ENCODE measurements at places on chromosomes 5 and 9.

DNA sequence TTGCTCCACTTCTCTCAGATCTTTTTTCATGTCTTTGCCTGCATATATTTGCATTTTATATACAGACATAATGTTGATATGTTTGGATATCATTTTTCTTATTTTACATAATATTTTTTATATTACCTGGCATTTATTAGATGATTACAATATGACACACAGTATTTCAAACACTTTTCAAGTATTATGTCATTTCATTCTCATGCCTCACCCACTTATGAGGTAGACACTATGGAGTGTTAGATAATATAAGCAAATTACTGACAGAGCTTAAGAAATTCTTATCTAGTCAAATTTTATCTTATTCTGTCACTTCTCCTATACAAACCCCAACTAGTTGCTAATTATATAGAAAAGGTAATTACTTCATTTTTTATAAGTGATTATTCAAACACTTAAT is 11.1 kb downstream of the LURAP1L start:
- DNase-seq, result no peak

DNA sequence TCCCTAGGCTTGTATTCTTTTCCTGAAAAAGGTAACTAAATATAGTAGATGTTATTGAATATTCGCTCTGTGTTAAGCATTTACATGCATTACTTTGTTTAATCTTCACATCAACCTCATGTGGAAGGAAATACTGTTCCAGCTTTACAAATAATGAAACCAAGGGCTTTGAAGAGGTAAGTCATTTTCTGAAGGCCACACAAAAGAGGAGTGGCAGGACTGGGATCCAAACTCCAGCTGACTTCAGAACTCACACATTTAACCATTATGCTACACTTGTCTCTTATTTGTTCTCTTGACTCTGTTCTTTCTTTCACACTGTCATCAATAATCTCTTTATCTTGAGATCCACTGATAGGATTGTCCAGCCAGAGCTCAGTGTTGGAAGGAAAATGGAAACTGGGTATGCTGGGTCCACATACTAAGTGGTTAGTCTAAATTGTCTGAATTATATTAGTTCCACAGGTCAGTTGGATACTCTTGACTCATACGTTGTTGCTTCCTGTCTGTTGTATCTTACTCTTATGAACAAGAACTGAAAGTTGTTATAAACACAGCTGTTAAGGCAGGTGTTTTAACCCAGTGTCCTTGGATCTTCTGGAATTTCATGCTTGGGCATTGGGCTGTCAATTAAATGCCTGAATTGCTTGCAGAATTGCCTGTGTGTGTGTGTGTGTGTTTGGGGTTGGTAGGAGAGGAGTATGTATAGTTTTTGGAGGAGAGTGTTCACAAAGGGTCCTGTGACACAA is 65.6 kb downstream of the TLE4 start:
- no peak for DNase-seq

DNA sequence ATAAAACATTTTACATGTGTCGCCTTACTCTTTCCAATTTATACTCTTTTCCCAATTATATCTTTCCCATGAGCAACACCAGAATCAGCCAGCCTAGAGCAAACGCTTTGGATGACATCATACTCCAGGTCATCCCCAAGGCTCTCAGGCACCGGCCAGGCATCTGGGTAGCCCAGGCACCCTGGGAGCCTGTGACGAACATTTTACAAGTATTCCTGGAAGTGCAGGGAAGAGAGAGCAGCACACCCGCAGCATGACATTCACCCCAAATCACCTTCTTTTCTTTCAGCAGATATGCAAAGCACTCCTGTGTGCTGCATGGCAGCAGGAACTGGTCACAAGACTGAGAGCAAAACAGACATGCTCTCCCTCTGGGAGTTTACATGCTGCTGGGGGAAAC is 75.7 kb upstream of the SMIM23 start:
- DNase-seq, result no peak

- peak; percentile 4 for DNase-seq
These were observed 696.9 kb upstream of the C9orf72 start for GRCh38 chr9:28270156-28270555.

- DNase-seq, result no peak
These were observed 17.1 kb upstream of the SPATA31E1 start for GRCh38 chr9:87865626-87866025.

DNA sequence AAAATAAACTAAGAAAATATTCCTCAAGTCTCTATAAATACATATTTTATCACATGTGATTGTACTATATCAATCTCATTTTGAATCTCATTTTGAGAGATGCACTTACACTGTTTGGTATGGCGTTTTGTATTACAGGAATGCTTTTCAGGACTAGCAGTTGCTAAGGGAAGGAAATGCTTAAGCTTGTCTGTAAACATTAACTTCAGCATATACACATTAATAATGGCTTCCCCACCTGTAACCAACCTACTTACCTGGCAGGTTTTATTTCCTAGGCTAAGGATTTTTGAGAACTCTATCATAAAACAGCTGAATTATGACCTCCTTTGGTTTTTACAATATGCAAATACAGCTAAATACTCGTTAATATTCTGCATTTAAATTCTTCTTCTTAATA is 141.0 kb upstream of the GRHPR start:
- no peak for DNase-seq

DNA sequence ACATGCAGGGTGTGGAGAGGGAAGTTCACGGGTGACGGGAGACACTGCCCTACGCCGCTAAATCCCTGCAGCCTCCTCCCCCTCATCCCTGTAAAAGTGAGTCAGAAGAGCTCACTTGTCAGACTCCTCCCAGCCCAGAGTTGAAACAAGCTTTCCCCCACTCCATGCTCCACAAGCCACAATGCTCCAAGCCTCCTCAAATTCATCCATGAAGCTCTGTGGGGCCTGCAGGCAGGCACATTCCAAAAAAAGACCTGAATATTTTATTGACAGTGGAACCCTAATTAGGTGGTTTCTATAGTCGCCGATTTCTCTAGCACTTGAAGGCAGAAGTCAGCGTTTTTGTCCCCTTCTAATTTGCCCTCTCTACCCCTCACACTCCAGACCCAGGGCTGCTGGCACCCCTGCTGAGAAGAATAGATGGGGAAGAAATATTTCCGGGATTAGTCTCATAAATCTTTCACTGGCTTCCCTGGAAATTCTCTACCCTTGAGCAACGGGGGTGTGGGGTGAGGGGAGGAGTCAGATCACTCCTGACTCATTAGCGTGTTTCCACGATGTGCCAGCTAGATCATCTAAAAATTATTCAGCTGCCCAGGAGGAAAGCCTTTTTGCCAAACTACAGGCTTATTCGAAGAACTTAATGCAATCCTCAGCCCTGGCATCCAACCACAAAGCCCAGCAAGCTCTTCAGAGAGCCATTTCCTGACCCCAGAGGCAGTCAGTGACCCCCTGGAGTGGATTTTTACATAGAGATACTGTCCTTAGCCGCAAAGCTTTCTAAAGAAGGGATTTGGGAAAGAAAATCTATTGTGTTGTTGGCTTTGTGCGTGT is 97.1 kb downstream of the ENC1 start:
- peak; percentile 96 for DNase-seq

DNA sequence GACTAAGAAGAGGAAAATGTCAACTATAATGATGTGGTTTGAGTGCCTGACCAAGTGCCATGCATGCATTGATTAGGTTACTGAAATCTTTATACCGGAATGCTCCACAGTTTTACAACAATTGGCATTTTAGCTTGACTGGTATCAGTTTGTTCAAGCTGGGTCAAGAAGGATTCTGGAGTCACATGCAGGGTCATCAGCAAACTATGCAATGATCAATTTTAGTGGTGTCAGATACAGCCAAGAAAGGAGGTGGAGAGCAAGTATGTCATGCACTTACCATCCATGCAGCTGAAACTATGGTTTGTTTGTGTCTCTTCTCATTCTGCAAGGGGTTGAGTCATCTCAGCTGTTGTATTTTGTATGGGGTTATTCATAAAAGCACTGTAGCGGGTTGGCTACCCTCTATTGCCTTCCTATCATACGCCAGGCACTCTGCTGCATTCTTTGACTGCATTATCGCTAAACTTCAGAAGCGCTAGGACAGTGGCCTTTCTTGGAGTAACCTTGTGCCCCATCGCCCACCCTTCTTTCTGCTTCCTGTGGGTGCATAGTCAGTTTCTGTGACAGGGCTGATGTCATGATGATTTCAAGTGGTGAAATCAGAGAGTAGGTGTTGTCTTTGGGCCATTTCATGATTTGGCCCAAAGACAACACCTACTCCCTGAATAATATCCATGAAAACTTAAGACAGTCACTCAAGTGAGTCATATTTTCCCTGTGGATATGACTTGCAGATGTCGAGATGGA is 145.4 kb downstream of the MTX3 start:
- DNase-seq, result peak; percentile 60

DNA sequence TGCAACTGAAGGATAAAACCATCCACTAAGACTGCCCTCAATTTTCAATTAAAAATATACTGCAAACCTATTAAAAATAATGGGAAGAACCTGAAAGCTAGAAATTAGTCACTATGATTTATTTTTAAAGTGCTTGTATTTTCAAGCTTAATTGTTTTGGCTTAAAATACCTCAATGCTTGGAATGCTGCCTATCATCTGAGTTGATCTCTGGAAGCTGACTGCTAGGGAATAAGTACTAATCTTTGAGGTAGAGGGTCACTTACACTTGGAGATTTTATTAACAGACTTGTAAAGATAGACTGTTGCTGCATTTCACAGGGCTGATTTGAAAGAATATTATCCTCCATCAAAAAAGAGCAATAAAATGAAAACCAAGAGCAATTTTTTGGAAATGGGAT is 6.2 kb downstream of the PCSK1 start:
- DNase-seq, result no peak

Data from astrocyte of the hippocampus (primary cell).